ENCODE measurements at places on chromosomes 16 and 17.

GRCh38 chr16:50025537-50025931 lies 509 bp downstream of the CNEP1R1 start:
- no peak for DNase-seq

GRCh38 chr16:27740496-27741201 lies 190.7 kb downstream of the KATNIP start:
- no peak for DNase-seq

GRCh38 chr17:8806253-8806925 lies 7.2 kb upstream of the MFSD6L start:
- DNase-seq = no peak

DNA sequence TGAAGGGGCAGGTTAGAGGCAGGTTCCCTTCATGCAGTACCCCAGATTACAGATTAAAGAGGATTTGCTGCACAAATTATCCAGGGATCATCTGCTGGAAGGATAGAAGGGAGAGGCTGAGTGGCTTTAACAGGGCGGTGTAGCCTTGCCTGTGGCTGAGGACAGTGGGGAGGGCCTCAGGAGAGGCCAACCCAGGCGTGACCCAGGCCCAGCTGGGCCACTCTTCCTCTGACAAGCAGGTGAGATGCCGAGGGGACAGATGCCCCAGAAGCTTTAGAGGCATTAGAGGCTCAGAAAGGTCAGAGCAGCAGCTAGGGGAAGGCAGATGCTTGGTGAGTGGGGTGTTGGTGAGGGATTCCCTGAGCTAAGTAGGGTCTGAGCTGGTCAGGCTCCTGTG lies 18.1 kb upstream of the MTMR4 start:
- no peak for DNase-seq

DNA sequence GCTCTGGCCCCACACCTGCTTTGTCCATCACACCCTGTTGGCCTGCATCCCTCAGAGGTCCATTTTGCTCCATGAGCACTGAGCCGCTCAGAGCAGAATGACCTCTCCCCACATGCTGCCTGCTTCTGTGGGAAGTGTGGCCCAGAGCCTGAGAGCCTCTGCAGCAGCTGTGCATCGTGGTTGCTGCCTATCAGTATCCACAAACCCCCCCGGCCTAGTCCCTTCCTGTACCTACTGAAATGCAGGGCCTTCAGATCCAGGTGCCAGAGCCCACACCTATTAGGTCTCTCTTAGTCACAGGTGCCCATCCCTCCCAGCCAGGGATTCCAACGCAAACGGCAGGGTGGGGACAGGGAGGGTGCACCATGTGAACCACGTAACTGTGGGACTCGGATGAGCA lies 16.6 kb upstream of the TRPV3 start:
- no peak for DNase-seq

- DNase-seq = no peak
Observed at GRCh38 chr17:7289256-7290032, 5.0 kb downstream of the YBX2 start.

DNA sequence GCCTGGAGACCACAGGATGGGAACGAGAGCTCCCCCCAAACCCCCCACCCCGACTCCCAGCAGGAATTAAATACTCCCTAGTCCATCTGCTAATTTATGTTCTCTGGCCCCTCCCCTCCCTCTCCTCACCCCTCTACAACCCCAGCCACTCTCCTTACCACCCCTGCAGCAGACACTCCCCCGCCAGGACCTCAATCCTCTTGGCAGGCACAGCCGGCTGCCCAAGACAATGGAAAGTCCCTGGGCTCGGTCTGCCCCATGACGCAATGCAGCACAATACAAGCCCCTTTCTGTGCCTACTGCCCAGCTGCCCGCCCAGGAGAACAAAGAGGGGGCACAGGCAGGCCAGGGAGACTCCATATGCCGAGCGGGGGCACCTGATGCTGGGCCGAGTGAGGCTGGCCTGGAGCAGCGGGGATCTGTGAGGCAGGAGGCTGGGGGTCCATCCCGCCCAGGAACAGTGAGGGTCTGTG lies 30.3 kb upstream of the CDC42EP4 start:
- DNase-seq = no peak

- no peak for DNase-seq
Observed at GRCh38 chr16:21645261-21645721, 7.1 kb downstream of the IGSF6 start.

DNA sequence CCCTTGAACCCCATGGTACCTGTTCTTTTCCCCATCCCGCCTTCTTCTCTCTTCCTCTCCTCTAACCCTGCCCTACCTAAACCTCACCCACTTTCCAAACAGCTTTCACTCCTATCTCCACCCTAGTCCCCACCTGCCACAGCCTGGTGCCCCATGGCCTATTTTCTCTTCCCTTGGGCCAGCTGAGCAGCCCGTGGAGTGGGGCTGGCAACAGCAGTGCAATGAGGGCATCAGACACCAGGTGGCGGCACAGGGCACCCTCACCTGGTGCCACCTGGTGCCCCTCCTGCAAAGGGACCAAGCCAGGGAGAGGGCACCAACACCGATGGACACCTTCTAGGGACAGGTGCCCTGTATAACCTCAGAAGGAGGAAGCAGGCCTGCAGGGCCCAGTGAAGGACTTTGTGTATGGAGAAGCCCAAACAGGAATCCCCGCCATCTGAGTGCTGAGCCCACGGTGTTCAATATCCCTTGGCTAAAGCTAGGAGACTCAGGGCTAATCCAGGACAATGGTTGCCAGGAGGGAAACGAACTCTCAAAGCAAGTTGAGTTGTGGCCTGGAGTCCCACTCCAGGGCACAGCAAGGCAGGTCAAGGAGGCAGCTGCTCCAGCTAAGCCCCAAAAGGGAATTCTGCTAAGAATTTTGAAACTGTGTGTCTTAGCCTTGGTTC lies 4.0 kb upstream of the ABCC3 start:
- no peak for DNase-seq

- DNase-seq = no peak
Observed at GRCh38 chr17:80695979-80696378, 151.3 kb downstream of the RPTOR start.

- DNase-seq = no peak
Observed at GRCh38 chr16:49923411-49923810, 67.5 kb upstream of the ZNF423 start.

GRCh38 chr16:4677390-4677789 lies 16.0 kb upstream of the NUDT16L1 start:
- DNase-seq = no peak

DNA sequence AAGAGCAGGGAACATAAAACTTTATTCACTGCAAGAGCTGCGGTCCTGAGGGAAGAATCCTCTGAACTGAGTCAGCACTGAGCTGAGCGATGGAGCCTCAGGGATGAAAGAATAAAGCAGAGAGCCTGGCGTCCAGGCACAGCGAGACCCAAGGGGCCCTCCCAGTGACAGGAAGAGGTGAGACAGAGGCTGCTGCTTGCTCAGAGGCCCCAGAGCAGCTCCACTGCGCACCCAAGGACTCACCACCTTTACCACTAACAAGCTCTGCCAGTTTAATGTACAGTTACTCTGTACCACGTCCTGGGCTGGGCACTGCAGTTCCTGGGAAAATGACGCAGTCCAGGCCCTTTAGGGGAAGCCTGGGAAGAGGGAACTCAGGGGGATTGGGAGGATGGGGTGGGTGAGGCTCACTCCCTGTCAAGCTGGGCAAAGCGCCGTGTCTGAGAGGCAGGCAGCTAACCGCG lies 5.6 kb downstream of the GFAP start:
- peak; percentile 33 for DNase-seq

- no peak for DNase-seq
Observed at GRCh38 chr16:84194470-84195200, 3.7 kb downstream of the ADAD2 start.

Measured in AG09309 (cell line).